ENCODE measurements at places on chromosomes 4 and X.

GRCh38 chr4:3848323-3848722 lies 82.1 kb downstream of the ADRA2C start:
- DNase-seq = no peak

DNA sequence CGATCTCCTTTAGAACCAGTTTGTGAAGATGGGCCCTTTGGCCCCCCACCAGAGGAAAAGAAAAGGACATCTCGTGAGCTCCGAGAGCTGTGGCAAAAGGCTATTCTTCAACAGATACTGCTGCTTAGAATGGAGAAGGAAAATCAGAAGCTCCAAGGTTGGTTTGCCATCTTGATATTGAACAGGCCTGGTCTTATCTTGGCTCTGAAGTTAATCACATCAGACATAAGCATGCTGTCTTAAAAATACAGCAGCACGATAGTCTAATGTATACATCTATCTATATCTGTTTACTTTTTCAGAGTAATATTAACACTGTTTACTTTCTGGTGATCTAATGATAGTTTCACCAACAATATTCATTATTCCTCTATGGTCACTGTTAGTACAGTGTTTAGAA lies 129.8 kb downstream of the PTTG2 start:
- DNase-seq = no peak

DNA sequence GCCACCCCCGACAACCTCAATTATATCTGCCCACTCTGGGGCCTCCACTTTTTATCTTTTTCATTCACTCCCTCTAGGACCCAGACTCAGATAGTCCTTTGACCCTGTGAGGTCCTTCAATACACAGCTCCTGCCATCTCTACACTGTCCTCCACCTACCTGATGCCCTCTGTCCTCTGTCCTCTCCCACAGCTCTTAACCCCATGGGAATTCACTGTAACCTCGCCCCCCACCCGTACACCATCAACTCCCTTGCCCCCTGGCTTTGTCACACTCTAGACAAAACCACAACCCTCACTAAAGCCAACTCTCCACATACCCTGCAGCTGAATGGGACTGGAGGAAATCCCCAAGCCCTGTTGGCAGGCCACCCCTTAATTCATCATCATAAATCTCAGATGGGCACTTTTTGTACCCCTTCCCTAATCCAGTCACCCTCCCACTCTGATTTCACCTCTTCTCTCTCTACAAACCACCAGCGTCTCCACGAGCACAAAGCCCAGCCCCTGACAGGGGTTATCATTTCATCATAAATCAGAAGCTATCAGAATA lies 52.3 kb upstream of the ENPP6 start:
- no peak for DNase-seq

GRCh38 chr4:83606898-83607297 lies 71.0 kb downstream of the GPAT3 start:
- no peak for DNase-seq

GRCh38 chr4:83219344-83220331 lies 65.0 kb downstream of the COQ2 start:
- peak; percentile 64 for DNase-seq

DNA sequence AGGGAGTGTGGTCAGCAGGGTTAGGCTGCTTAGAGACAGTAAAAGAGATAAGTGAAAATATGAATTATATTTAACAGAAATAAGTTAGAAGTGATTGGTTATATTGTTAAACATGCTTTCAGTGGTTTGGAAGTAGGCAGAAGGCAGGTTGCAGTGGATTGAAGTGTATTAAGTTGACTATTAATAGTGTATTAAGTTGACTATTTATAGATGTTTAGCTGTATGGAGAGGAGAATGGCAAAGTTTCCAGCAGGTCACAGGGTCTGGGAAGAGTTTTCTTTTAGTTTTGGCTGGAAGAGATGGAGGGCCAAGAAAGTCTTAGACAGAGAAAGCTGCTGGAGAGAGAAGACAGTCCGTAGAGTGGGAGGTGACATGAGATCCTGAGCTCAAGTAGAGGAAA lies 7.9 kb downstream of the SMIM20 start:
- DNase-seq = no peak

- DNase-seq = peak; percentile 37
Observed at GRCh38 chrX:110407910-110408545, 49.4 kb downstream of the RTL9 start.

- no peak for DNase-seq
Observed at GRCh38 chr4:29900336-29900735, 819.8 kb upstream of the PCDH7 start.

DNA sequence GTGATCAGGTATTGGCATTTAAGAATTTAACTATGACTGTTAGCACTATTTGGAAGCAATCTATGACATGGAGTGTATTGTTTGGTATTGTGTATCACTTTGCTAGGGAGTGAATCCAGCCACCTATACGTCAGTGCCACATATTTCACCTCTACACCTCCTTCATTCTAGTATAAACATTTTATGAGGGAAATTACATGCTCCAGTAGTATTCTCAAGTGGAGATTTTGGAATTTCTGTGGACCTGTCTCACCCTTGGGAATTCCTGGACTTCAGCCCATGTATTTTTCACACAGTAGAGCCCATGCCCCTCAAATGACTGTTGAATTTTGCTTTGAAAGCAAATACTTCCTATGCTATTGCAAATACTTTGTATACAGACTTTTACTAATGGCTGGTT lies 11.3 kb downstream of the BST1 start:
- DNase-seq = no peak
